ENCODE measurements at places on chromosomes 4 and X. TPM values are rescaled to one million over a fixed set of nuclear protein-coding genes. Genes with fewer than 3 reads are reported as not detected.

The CXCL10 gene
- total RNA-seq: 1.3 TPM

The MAGEA3 gene
- not detected for total RNA-seq

The FAM47E gene
- total RNA-seq: 1.5 TPM

The PALLD gene
- total RNA-seq: 380 TPM

The PABPC4L gene
- total RNA-seq: not detected

The MAGEB10 gene
- total RNA-seq: not detected

The WDR17 gene
- total RNA-seq: 0.33 TPM

The MTMR8 gene
- total RNA-seq: 1.6 TPM

The NXF3 gene
- total RNA-seq: not detected

The PHF8 gene
- 23.8 TPM for total RNA-seq

The CETN2 gene
- total RNA-seq: 35.7 TPM

The ABLIM2 gene
- 0.32 TPM for total RNA-seq

The MAOA gene
- 12.2 TPM for total RNA-seq

The TMSB15C gene
- 6.7 TPM for total RNA-seq

The EDA gene
- total RNA-seq: 1.4 TPM

The UCP1 gene
- total RNA-seq: not detected

The CTAG2 gene
- not detected for total RNA-seq

The ANKRD50 gene
- 25.7 TPM for total RNA-seq

The USP51 gene
- total RNA-seq: 2.3 TPM

The NMU gene
- 1.7 TPM for total RNA-seq

The ASB12 gene
- total RNA-seq: not detected

The SLC2A9 gene
- total RNA-seq: 86.4 TPM

The ETDA gene
- total RNA-seq: not detected

The ZCCHC12 gene
- total RNA-seq: not detected

The SOX3 gene
- not detected for total RNA-seq

The TBCK gene
- total RNA-seq: 34.0 TPM

The BTC gene
- 0.59 TPM for total RNA-seq

The SSX2B gene
- not detected for total RNA-seq

The TMEM131L gene
- 33.8 TPM for total RNA-seq

The TAF9B gene
- 18.2 TPM for total RNA-seq

The EXOC1L gene
- not detected for total RNA-seq

The ZDHHC9 gene
- total RNA-seq: 32.0 TPM

The COL25A1 gene
- under 0.01 TPM for total RNA-seq

The ARHGAP36 gene
- total RNA-seq: not detected

The PPP1R2C gene
- total RNA-seq: not detected

The ZNF630 gene
- 2.1 TPM for total RNA-seq

The CENPI gene
- total RNA-seq: 13.9 TPM

The UBA1 gene
- total RNA-seq: 360 TPM

The HTN1 gene
- total RNA-seq: not detected

The ZNF732 gene
- 2.7 TPM for total RNA-seq

The CCSER1 gene
- 0.19 TPM for total RNA-seq

The RNF212 gene
- total RNA-seq: 2.2 TPM

The PNMA6F gene
- total RNA-seq: not detected

The EPHA5 gene
- total RNA-seq: not detected
